ENCODE measurements at places on chromosomes 5 and 9.

- no peak for DNase-seq
These were observed 176.7 kb downstream of the PRR16 start for GRCh38 chr5:120640778-120641177.

DNA sequence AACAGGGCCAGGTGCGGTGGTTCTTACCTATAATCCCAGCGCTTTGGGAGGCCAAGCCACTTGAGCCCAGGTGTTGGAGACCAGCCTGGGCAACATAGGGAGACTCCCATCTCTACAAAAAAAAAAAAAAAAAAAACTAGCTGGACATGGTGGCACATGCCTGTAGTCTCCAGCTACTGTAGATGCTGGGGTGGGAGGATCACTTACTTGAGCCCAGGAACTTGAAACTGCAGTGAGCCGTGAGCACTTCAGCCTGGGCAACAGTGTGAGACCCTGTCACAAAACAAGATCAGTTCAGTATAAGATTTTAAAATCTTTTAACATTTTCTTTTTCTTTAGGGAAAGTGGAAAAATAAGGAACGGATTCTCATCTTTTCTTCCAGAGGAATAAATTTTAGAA is 2.5 kb downstream of the BRIX1 start:
- no peak for DNase-seq

GRCh38 chr5:116923344-116923743 is 348.7 kb upstream of the SEMA6A start:
- DNase-seq, result no peak

DNA sequence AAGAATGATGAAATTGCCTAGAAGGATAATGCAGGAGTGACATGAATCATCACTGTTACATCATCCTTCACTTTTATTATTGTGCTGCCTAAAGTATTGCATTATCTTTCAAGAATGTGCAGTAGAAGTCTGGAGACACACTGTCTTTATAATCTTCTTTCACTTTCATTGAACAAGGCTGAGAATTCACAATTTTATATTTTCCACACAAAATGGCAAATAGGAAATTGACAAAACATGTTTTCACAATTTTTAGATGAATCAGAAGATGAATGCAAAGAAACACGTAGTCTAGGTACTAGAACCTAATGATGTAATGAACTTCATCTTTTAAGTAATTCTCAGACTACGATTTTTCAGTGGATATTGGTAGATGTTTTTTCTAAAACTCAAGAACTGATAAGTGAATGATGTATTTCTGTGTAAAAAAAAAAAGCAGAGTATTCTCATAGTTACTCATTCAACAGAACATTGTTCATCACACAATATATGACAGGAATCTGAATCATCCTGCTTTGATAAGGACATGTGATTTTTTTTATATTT is 131.5 kb upstream of the GRHPR start:
- DNase-seq, result no peak

GRCh38 chr9:121954477-121955140 is 138.5 kb downstream of the TTLL11 start:
- no peak for DNase-seq

DNA sequence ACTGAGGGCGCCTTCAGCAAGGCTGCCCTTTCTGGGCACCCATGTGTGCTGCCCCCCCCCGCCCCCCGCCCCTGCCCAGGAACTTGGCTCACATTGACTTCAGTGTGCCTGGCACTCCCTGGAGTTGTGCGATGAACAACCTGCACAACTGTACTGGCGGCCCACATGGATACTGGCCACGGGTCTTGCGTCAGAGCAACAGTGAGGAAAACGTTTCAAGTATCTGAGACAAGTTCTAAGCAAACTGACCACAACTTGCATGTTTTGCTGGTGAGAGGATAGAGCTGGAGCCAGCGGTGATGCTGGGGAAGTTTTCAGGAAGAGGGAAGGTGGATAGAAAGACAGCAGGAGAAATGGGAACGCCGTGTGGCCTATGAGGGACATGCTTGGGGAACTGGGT is 45.4 kb downstream of the HABP4 start:
- no peak for DNase-seq

- peak; percentile 96 for DNase-seq
These were observed 172.2 kb downstream of the CCDC192 start for GRCh38 chr5:127875235-127876021.

DNA sequence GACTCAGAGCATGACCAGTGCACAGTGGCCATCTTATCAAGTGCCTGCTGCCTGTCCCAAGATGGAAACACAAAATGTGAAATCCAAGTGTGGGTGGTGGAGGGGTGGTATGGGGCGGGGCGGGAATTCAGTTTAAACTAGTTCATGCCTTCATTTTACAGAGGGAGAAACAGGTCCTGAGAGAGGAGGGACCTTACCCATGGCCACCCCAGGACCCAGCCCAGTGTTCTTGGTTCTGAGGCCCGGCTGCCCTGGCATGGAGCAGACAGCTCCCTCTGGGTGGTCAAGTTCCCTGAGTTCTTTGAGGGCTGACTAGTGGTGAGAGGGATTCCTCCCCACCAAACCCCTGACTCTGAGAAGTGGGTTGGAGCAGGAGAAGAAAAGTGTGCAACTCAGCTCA is 20.8 kb downstream of the KCNIP1 start:
- no peak for DNase-seq

GRCh38 chr5:83564069-83564749 is 92.7 kb downstream of the VCAN start:
- peak; percentile 76 for DNase-seq

- DNase-seq, result no peak
These were observed 579 bp upstream of the FAM78A start for GRCh38 chr9:131276891-131277286.

DNA sequence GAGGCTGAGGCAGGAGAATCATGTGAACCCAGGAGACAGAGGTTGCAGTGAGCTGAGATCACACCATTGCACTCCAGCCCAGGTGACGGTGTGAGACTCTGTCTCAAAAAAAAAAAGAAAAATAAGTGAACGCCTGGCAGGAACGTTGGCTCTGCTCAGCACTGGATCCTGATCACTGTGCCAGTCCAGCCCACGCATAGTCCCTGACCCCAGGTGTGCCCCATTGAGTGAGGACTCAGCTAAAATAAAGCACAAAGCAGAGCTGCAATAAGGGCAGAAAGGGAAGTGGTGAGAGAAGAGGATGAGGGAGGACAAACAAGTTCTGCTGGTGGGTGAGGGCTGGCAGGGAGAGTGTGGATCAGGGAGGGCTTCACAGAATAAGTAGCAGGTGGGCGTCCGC is 4.3 kb downstream of the GRHPR start:
- no peak for DNase-seq

- DNase-seq, result no peak
These were observed 29.7 kb upstream of the LTC4S start for GRCh38 chr5:179764056-179764455.

GRCh38 chr5:2738700-2739359 is 12.6 kb downstream of the IRX2 start:
- DNase-seq, result no peak

- peak; percentile 51 for DNase-seq
These were observed 714 bp downstream of the UBE2D2 start for GRCh38 chr5:139561655-139562451.

- no peak for DNase-seq
These were observed 296.8 kb downstream of the ICE1 start for GRCh38 chr5:5719292-5719691.
